ENCODE measurements at places on chromosomes 13 and 19.

DNA sequence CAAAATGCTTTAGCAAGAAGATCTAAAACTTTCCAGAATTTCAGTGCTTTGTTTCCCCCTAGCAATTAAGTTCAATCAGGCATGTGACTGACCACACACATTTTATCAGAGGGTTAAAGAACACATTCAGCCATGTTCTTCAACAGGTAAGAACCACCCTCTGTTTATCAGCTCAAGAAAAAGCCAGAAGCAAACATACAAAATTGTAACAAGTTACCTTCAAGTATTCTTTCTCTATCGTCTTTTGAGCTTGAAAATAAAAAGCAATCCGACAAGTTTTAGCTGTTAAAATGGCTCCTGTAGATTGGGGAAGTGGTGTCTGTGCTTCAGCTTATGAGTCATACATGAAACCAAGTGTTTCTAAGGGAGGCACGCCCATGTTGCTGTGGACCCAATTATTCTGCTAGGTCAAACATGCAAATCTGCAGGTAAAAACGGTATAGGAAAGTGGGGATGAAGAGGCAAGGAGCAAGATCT, at the start of gene ELF1:
TSS of gene ELF1 (minus strand) at position 306 of the 477 bp plus-strand sequence. CDS start 37,262 bp downstream, outside the sequence.
- DNase-seq: peak; percentile 75

GRCh38 chr13:92804346-92804745, 422.3 kb upstream of the GPC6 start:
- DNase-seq: no peak

DNA sequence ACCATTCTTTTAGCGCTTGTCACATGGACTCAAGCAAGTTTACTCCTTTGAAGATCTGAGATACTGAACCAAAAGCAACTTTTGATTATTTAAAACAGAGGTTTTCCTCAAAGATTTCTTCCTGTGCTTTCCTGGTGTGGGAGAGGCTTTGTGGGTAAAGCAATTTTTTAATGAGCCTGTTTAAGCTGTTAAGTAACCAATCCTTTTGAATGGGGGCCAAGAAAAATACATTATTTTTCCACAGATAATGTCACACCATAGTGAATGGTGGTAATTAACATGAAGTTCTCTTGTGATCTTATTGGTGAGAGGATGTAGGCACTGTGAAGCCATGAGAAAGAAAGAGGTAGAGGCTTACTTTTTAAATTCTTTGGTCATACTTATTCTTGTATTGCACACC, 55.8 kb upstream of the OBI1 start:
- no peak for DNase-seq

DNA sequence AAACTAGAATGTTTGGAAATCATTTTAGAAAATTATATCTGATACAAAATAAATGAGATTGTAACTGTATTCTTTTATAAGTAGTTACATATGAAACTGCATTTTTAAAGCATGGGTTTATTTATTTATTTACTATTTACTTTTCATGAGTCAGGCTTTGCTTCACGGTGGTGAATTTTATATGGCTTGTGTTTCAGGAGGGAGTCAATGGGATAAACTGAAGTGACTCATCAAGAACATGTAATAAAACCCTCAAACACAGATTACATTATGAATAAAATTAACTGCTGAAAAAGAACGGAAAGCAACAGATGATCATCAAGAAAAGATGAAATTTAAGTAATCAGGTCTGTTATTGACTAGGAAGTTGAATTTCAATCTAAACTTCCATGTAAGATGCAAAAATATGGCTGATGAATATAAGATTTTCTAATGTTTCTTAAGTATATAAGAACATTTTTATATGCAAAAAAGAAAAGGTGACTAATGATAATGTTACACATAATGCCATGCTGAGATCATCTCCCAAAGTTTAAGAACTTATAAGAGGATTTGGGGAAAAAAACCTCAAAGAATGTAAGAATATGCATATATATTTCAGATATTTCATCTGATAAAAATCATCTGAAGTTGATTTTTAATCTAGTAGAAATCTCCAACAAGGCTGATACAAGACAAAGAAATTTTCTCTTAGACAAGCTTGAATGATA, 383.6 kb downstream of the SLITRK1 start:
- no peak for DNase-seq

DNA sequence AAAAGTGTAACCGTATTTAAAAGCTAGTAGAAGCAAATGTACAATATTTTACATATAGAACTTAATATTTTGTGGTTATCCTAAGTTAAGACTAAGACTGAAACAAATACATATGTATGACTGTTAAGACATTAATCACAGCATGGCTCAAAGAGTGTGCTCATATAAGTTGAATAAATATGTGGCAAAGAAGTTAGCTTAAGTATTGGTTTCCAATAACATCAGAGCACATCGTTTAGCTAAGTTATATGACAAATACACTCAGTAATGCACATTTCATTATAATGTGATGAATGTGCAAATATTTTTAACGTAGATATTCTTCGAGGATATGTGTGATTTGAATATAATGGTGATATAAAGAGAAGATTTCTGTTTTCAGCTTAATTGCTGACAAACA, 253.8 kb downstream of the SLITRK5 start:
- no peak for DNase-seq

GRCh38 chr13:101383595-101383994, 32.7 kb downstream of the NALCN start:
- DNase-seq: no peak

DNA sequence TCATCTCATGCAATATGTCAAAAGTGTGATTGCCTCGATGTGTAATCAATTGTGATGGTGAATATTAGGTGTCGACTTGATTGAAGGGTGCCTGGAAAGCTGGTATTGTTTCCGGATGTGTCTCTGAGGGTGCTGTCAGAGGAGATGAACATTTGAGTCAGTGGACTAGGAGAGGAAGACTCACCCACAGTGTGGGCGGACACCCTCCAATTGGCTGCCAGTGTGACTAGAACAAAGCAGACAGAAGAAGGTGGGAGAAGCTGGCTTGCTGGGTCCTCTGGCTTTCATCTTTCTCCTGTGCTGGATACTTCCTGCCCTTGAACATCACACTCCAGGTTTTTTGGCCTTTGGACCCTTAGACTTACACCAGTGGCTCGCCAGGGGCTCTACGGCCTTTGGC, 15.5 kb upstream of the CABP5 start:
- DNase-seq: no peak

DNA sequence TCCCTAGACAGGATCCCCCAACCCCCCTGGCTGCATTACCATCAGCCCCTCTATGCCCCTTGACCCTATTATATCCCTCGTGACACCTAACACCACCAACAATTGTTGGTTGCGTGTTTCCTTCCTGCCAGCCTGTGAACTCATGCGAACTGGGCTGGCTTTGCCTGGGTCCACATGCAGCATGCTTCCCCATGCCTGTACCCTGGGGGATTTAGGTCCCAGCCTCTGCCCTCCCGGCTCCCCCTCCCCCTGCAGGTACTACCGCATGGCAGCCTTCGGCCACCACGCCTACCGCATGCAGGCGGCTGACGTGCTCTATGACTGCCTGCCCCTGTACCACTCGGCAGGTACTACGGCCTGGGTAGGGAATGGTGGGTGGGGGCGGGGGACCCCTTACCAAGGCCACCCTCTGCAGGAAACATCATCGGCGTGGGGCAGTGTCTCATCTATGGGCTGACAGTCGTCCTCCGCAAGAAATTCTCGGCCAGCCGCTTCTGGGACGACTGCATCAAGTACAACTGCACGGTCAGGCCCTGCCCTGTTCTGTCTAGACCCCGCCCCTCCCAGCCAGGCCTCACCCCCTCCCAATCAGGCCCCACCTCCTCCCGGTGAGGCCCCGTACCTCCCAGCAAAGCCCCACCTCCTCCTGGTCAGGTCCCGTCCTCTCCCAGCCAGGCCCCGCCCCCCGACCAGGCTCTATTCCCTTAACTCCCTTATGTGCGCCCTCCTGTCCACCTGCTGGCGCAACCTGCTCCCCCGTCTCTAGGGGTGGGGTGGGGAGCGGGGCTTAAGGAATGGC, 18.5 kb downstream of the SLC27A1 start:
- DNase-seq: peak; percentile 82

DNA sequence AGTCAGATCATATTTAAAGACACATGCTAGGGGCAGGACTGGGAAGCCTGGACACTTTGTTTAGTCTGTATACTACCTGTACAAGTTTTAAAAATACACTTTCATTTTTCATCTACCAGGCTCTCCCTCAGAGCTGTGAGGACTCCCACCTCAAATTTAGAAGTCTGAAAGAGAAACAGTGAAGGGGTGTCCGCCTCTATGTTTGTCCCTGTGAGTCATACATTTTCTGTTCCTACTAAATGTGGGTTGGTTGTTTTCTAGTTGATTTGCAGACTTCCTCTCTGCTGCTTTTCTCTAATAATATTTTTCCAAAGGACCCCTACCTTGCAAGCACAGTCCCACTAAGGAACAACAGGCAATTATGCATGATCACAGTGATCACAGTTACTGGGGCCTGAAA, 110.5 kb downstream of the ENOX1 start:
- DNase-seq: no peak

DNA sequence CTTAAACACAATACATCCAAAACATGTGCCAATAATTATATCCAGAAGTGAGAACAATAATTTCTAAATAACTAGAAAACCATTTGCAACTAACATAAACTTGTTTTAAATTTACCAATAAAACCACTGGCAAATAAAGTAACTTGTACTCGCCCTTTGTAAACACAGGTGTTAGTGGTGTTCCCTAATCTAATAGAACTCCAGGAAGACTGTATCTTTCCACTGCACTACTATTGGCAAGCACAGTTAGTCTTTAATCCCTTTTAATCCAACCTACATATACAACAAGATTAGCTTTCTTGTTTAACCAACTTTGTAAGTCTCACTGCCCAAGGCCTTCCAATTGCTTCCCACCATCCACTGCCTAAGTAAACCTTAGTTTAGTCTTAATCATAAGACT, 79.5 kb downstream of the PCDH9 start:
- no peak for DNase-seq

GRCh38 chr13:21478881-21479808, 20.0 kb upstream of the ZDHHC20 start:
- peak; percentile 67 for DNase-seq

- DNase-seq: peak; percentile 18
Measured at GRCh38 chr19:17424743-17425365, 5.0 kb downstream of the MVB12A start.

GRCh38 chr19:55147545-55148251, 1.3 kb downstream of the TNNT1 start:
- DNase-seq: no peak

- no peak for DNase-seq
Measured at GRCh38 chr19:35341565-35342225, 6.0 kb upstream of the FFAR1 start.

- no peak for DNase-seq
Measured at GRCh38 chr19:3707868-3708206, 347 bp upstream of the TJP3 start.

GRCh38 chr13:41058295-41059070, 2.8 kb upstream of the WBP4 start:
- no peak for DNase-seq

DNA sequence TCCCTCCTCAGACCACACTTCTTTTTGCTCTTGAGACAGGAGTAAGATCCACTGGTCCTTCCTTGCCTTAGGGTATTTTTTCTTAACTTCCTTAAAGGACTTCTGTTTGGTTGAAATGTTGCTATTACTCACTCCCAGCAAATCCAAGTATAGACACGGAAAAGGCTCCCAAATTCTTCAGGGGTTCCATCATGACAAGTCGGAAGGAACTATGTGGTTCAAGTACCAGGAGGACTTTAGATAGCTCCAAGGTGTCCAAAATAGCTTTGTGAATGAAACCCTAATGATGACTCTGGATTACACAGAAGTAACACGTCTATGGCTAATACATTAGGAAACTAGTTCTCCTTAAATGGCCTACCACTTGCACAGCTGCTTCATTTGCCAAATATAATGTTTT, 238.7 kb downstream of the KCTD12 start:
- no peak for DNase-seq

- DNase-seq: peak; percentile 86
Measured at GRCh38 chr19:41945135-41945766, 13.9 kb downstream of the RABAC1 start.

DNA sequence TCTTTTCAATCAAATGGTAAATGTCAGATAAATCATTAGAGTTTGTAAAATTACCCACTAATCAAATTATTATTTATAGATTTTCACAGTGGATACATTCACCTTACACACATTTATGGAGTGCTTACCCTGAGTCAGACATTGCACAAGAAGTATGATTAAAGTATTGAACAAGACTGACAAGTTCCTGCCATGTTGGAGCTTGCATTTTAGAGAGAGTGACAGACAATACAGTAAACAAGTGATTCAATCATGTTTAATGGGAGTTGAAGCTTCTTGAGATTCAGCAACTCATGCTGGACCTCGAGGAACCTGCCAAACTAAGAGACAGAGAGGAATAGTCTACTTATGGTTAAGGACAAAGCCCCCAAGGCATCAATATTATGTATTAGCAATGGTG, 487.8 kb downstream of the PCDH17 start:
- no peak for DNase-seq

- no peak for DNase-seq
Measured at GRCh38 chr19:28556371-28556770, 656.6 kb downstream of the UQCRFS1 start.

- no peak for DNase-seq
Measured at GRCh38 chr13:33583398-33583797, 234.6 kb upstream of the RFC3 start.

- no peak for DNase-seq
Measured at GRCh38 chr13:79767126-79767525, 286.2 kb downstream of the NDFIP2 start.

- DNase-seq: no peak
Measured at GRCh38 chr19:45136507-45137178, 24.1 kb downstream of the NKPD1 start.

DNA sequence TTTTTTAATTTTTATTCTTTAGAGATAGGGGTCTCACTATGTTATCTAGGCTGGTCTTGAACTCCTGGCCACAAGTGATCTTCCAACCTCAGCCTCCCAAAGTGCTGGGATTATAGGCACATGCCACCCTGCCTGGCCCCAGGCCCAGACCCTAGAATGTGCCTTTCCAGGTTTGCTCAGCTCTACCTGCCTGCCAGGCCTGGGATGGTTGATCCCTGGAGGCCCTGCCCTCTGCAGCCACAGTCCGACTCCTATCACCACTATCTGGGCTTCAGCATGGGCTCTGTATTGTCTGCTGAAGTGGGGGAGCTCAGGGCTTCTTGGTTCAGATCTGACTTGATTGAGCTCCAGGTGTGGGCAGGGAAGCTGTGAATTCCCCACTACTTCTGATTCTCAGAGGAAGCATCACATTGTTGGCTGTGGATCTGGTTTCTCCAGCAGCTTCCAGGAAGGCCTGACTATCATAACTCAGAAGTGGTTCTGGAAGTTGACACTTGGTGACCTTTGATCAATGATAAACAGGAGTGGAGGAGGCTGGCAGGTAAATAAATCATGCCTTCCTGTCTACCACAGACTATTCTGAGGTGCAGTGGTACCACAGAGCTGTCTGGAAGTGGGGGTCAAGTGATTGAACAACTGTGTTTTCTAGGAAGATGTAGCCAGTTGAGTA, 71.9 kb downstream of the OLFM4 start:
- DNase-seq: no peak

DNA sequence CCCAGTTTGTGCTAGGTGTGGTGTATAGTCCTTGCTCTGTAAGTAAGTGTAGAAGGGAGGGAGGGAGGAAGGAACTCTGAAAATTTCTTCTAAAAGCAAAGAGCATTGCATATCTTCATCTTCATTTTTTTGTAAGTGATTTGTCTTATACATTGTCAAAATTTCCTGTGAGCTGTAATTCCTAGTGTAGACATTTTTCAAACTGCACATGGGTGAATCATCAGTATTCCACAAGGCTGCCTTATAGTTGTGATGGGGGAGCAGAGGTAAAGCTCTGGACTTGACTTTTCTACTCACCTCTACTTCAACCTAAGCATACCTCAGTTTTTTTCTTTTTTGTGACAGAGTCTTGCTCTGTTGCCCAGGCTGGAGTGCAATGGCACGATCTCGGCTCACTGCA, 86.9 kb downstream of the CDK8 start:
- DNase-seq: no peak
